ENCODE measurements at places on chromosomes 3 and 15. TPM values are rescaled to one million over a fixed set of nuclear protein-coding genes. Genes with fewer than 3 reads are reported as not detected.

DNA sequence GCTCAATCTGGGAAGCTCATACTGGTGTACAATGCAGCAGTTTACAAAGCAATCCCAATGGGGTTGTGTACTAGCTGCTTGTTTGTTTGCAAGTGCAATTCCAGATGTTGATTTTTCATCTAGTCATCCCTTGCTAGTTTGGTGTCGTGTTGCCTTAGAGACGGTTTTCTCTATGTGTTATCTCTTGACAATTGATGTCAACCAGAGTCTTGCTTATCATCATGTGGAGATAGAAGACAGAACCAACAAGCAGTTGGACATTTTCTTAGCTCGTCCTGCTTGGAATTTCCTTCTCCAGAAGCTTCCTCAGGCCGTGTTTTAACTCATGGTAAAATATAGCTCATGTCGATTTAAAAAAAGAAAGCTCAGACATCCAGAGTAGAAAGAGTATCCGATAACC lies 262.0 kb upstream of the KCNH8 start:
- H3K27me3 ChIP-seq = no peaks in the 10 kb centered on the region
- H3K27ac ChIP-seq = no peak overlapping the region
- H3K4me1 ChIP-seq = no peaks in the 10 kb centered on the region

GRCh38 chr15:22888120-22888859 lies 49.8 kb downstream of the NIPA2 start:
- no peaks in the 10 kb centered on the region for H3K27me3 ChIP-seq
- no peak overlapping the region for H3K27ac ChIP-seq
- DNase-seq = no peak
- H3K36me3 ChIP-seq = peaks cover 25% of the 10 kb centered on the region
- H3K4me3 ChIP-seq = no peak overlapping the region
- H3K4me1 ChIP-seq = peaks cover 10% of the 10 kb centered on the region

DNA sequence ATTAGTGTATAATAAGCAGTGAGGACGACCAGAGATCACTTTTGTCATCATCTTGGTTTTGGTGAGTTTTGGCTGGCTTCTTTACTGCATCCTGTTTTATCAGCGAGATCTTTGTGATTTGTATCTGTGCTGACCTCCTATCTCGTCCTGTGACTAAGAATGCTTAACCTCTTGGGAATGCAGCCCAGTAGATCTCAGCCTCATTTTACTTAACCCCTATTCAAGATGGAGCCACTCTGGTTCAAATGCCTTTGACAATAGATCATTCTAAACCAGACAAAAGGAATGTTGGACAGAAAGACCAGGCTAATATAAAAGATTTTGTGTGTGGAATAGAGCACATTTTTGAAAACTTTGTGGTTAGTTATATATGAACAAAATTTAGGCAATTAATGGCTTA lies 618.5 kb upstream of the BCHE start:
- DNase-seq = no peak
- no peak overlapping the region for H3K27ac ChIP-seq
- no peaks in the 10 kb centered on the region for H3K36me3 ChIP-seq
- no peak overlapping the region for H3K4me3 ChIP-seq

- peaks cover 37% of the 10 kb centered on the region for H3K4me1 ChIP-seq
- H3K27ac ChIP-seq = peak overlapping the region; percentile 91
- no peaks in the 10 kb centered on the region for H3K27me3 ChIP-seq
- no peak for DNase-seq
Observed at GRCh38 chr15:40940296-40940801, 11.2 kb downstream of the DLL4 start.

- H3K36me3 ChIP-seq = no peaks in the 10 kb centered on the region
- no peak overlapping the region for H3K4me3 ChIP-seq
- H3K27ac ChIP-seq = no peak overlapping the region
Observed at GRCh38 chr3:165279471-165279870, 83.3 kb upstream of the SLITRK3 start.

DNA sequence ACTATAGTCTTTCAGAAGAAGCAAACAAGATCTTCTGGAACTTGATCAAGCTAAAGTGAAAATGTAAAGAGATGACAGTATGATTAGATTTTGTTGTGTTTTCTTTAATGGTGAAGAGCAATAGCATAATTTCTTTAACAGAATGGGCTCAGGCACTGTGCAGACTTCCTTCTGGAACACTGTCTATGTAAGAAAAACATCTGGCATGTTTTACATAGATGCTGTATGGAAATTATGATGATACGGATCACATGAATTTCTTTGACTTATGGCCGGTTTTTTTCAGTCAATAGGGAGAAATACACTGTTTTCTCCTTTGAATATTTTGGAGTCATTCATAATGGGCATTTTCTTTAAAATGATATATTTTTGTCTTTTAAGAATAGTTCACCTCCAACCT lies 42.6 kb downstream of the PHLDB2 start:
- H3K4me1 ChIP-seq = peaks cover 4% of the 10 kb centered on the region
- no peak overlapping the region for H3K4me3 ChIP-seq

- no peaks in the 10 kb centered on the region for H3K36me3 ChIP-seq
- no peaks in the 10 kb centered on the region for H3K4me1 ChIP-seq
- no peak overlapping the region for H3K4me3 ChIP-seq
- DNase-seq = no peak
- H3K27me3 ChIP-seq = no peaks in the 10 kb centered on the region
Observed at GRCh38 chr3:52502001-52502400, 6.9 kb downstream of the STAB1 start.

DNA sequence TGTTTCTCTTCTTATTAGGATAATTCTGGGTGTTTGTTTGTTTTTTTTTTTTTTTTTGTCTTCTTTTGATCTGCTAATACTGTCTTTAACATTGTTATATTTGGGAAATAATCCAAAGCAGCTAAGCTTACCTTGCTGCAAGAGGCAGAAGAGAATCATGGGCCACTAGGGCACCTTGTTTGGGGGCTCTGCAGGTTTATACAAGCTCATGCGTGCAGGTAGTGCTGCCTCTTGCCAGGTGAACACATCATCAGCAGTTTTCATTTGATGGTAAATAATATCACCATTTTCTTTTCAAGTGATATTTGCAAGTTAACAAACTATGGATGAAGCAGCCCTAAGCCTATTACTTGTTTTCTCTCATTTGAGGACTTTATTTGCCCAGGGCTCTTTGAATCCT lies 37.9 kb downstream of the MAP3K13 start:
- no peak overlapping the region for H3K4me3 ChIP-seq
- H3K4me1 ChIP-seq = peaks cover 3% of the 10 kb centered on the region
- no peak for DNase-seq
- no peaks in the 10 kb centered on the region for H3K36me3 ChIP-seq
- no peak overlapping the region for H3K27ac ChIP-seq

DNA sequence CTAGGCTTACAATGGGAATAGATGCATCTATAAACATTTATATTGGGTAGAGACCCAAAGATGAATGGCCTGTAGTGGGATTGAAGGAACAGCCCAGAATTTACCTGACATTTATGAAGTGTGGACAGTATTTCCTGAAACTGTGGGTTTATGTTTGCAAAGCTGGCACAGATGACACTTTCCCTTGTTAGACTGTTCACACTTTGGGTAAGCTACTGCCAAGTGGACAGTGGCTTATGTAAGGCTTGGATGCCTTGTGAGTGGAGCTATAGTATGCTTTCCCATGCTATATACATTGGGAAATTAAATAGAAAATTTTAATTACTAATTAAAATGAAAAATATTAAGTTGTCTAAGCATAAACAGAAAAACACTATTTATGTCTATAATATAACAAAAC lies 48.5 kb downstream of the STARD9 start:
- no peaks in the 10 kb centered on the region for H3K36me3 ChIP-seq
- no peaks in the 10 kb centered on the region for H3K4me1 ChIP-seq
- no peak overlapping the region for H3K4me3 ChIP-seq
- H3K27ac ChIP-seq = no peak overlapping the region
- no peak for DNase-seq

DNA sequence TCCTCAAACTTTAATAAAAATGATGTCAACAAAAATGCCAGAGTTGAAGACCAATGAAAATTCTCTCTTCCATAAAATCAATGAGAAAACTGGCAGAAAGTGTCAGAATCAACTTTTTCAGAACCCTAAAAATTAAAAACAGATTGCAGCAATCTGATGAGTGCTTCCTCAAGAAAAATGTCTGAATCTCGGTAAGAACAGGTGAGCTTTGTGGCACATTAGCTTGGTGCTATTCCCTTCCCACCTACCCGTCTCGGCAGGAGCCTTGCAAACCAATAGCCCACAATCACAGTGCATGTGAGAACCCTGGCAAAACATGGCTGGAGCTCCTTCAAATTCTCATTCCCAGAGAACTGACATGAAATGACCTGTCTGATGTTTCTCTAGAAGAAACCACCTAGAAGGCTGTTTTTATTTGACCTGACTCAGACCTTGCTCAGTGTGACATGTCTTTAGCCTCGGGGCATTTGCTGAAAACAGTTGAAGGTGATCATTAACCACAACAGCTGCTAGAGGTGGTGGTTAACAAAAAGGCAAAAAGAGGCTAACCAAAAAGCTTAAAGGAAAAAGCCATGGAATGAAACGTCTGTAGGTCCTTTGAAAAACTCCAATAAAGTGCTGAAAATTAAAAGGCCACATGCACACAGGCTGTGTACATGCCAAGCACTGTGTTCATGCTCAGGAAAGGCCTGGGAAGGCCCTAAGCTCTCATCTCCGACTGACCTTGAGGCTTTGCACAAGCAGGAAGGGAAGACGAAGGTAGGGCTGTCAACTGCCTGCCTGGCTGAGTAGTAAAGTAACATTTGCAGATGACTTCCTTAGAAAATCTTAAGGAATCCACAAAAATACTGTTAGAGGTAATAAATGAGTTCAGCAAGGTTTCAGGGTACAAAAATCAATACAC lies 253.0 kb upstream of the NSMCE3 start:
- peaks cover 4% of the 10 kb centered on the region for H3K4me1 ChIP-seq
- H3K36me3 ChIP-seq = no peaks in the 10 kb centered on the region
- H3K4me3 ChIP-seq = no peak overlapping the region
- DNase-seq = peak; percentile 15
- H3K27me3 ChIP-seq = no peaks in the 10 kb centered on the region
- H3K27ac ChIP-seq = peak overlapping the region; percentile 25

- H3K27me3 ChIP-seq = no peaks in the 10 kb centered on the region
- no peak overlapping the region for H3K4me3 ChIP-seq
- H3K4me1 ChIP-seq = peaks cover 21% of the 10 kb centered on the region
- H3K36me3 ChIP-seq = no peaks in the 10 kb centered on the region
- H3K27ac ChIP-seq = peak overlapping the region; percentile 81
Observed at GRCh38 chr15:90035095-90035839, 34.1 kb downstream of the ZNF710 start.

DNA sequence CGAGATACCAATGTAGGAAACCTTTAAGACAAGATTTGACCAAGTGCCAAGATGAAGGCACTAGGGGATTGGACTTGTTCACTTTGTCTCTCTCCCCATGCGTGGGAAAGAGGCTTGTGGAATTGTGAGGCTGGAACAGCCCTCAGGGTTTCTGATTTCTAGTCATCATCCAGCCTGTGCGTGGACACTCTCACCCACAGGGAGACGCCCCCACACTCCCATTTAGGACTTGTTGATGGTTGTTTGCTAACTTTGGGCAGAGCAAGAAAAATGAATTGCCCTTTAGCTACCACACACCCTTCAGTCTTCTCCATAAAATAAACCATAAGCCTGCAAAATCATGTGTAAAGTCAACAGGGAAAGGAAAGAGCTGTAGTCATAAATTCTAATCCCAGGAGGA lies 18.4 kb downstream of the ACKR2 start:
- H3K27ac ChIP-seq = peak overlapping the region; percentile 83
- no peak overlapping the region for H3K4me3 ChIP-seq
- no peaks in the 10 kb centered on the region for H3K36me3 ChIP-seq

- no peaks in the 10 kb centered on the region for H3K4me1 ChIP-seq
- no peaks in the 10 kb centered on the region for H3K36me3 ChIP-seq
- H3K4me3 ChIP-seq = no peak overlapping the region
- H3K27ac ChIP-seq = no peak overlapping the region
- DNase-seq = no peak
Observed at GRCh38 chr3:156433138-156433537, 121.8 kb downstream of the SSR3 start.

DNA sequence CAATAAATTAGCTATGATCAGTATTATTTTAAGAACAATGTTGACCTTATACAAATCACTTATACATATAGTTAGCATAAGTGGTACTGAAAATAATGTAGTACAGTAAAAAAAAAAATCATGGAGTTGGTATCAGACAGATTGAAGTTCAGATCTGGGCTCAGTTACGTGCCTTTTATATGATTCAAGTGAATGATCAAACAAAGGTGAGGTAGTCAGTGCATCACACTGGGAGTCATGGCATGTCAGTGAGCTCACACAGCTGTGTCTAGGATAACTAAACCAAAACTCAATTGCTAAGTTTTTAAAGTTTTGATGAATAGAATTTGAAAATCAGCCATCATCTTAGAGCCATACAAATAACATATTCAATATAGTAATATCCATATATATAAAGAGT lies 11.2 kb upstream of the CCR8 start:
- H3K27me3 ChIP-seq = no peaks in the 10 kb centered on the region
- H3K4me1 ChIP-seq = peaks cover 10% of the 10 kb centered on the region
- no peaks in the 10 kb centered on the region for H3K36me3 ChIP-seq

PDZRN3 gene
- 191 TPM for total RNA-seq

CHAC1 gene
- 0.60 TPM for total RNA-seq

ABI3BP gene
- 20.9 TPM for total RNA-seq

ADIPOQ gene
- total RNA-seq = not detected
